ENCODE measurements at places on chromosomes 4 and X. TPM values are rescaled to one million over a fixed set of nuclear protein-coding genes. Genes with fewer than 3 reads are reported as not detected.

Gene TMEM47
- not detected for total RNA-seq

Gene SHROOM3
- total RNA-seq = not detected

Gene CENPVL1
- not detected for total RNA-seq

Gene NXF2
- not detected for total RNA-seq

Gene GAGE1
- not detected for total RNA-seq

- H3K36me3 ChIP-seq = no peaks in the 10 kb centered on the region
- no peak for DNase-seq
- H3K4me1 ChIP-seq = no peaks in the 10 kb centered on the region
Measured at GRCh38 chr4:176883108-176883550, 90.4 kb upstream of the VEGFC start.

DNA sequence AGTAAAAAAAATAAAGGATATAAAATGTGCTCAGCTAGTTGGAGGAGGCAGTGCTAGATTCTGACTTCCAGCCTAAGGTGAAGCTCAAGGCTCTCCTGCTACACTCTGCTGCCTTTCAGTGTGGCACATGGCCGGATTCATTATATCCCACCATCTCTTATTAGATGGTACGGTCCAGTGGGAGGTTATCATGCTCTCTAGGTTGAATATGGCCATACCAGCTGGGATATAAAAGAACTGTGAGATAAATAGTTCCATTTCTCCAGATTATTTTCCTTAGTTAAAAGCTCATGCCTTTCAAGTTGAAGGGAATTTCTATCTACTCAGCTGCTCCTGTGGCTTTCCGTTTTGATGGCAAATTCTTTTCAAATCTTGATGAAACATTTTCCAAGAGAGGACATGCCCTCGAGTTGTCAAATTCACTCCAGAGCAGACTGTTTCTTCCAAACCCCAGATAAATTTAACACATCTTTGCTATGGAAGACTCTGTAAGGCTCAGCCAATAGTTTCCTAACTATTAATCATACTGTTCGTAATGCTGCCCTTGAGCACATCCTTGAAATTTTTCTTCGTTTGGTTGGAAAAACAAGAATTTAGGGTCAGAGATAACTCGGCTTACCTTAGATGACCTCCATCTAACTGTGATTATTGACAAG, 2.2 kb upstream of the MGARP start:
- H3K4me3 ChIP-seq = no peak overlapping the region
- H3K27ac ChIP-seq = no peak overlapping the region
- H3K4me1 ChIP-seq = peaks cover 17% of the 10 kb centered on the region
- H3K27me3 ChIP-seq = peaks cover 20% of the 10 kb centered on the region
- DNase-seq = no peak

DNA sequence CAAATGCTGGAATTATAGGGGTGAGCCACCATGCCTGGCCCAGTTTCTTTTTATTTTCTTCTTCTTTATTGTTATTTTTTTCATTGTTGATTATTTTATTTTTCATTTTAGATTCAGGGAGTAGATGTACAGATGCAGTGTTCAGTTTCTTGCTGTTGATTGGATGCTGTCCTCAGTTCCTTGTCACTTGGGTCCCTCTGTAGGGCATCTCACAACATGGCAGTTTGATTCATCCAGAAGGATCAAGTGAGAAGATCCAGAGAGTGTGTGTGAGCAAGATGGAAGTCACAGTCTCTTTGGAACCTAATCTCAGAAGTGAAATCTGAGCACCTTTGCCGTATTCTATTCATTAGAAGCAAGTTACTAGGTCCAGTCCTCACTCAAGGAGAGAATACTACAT, 20.9 kb downstream of the HMGB3 start:
- no peak for DNase-seq
- no peaks in the 10 kb centered on the region for H3K4me1 ChIP-seq
- no peak overlapping the region for H3K4me3 ChIP-seq
- H3K27ac ChIP-seq = no peak overlapping the region
- H3K36me3 ChIP-seq = no peaks in the 10 kb centered on the region

DNA sequence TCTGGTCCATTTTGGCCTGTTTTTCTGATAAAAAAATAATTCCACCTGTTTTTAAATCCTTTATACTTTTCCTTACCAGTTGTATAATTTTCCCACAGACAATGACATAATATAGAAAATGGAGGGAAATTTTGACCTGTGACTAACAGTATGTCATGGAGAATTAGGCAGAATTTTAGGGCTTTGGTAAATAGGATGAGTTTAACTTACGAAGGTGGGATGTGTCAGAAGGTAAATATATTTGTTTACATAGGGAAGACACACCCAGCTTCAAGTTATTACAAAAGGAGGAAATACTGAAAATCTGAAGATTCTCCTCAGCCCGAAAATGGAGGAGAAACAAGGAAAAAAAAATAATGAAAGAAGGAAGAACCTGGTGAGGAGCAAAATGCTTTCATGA, 64.6 kb upstream of the PPP3CA start:
- no peak overlapping the region for H3K27ac ChIP-seq
- peaks cover 6% of the 10 kb centered on the region for H3K4me1 ChIP-seq
- no peak overlapping the region for H3K4me3 ChIP-seq
- no peak for DNase-seq
- no peaks in the 10 kb centered on the region for H3K27me3 ChIP-seq

DNA sequence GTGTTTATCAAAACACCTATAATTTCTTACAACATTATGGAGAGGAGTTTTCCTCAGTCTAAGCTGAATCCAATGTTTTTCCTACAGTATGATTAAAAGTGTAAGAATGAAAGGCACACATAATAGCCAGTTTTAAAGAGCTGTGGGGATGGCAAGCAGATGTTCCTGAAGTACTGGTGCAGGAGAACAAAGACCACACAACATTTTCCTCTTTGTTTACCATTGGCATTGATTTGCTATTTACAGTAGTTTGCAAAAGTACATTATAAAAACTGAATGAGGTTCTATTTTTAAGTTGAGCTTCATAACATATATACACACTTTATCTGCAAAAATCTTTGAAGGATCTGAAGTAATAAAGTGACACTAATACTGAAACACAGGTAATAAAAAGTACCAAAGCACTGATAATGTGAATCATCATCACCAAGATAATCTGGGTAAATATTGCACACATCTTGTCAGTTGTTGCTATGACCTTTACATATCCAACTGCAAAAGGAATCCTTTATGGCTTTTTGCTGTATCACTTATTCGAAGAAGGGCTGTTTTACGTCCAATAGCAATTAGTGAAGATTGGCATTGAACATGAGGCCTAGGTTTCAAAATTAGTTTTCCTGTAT, 22.5 kb downstream of the TCEAL1 start:
- no peaks in the 10 kb centered on the region for H3K4me1 ChIP-seq
- no peaks in the 10 kb centered on the region for H3K27me3 ChIP-seq
- no peak overlapping the region for H3K27ac ChIP-seq
- H3K4me3 ChIP-seq = no peak overlapping the region

GRCh38 chrX:97211070-97211469, 327.4 kb downstream of the RPA4 start:
- H3K4me3 ChIP-seq = no peak overlapping the region
- DNase-seq = no peak
- no peaks in the 10 kb centered on the region for H3K4me1 ChIP-seq
- no peaks in the 10 kb centered on the region for H3K36me3 ChIP-seq

DNA sequence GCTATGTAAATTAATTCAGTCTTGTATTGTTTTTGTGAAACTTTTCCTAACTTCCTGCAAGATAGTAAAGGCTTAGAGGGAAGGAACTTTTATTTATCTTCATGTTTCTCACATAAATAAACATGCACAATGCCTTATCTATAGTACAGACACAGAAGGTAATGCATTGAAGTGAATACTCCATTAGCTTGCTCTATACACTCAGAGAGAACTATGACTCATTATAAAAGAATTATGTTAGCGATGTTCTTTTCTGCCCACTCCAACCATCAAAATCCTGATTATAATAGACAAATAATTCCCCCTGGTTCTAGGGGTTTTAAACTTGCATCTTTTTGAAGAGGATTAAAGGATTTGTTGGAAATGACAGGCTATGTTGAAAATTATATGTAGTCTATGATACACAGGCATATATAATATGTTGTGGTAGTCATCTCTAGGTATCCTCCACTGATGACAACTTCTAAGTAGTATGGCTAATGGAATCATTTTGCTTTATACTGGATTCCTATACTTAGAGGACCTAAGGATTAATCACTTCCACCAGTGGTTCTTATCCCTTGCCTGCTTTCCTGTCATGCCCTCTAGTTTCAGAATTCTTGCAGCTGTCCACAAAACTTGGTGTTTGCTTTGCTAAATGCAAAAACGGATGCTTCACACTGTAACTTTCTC, 115.7 kb downstream of the NDST4 start:
- H3K27me3 ChIP-seq = no peaks in the 10 kb centered on the region
- H3K36me3 ChIP-seq = no peaks in the 10 kb centered on the region
- no peak overlapping the region for H3K4me3 ChIP-seq
- no peak for DNase-seq

DNA sequence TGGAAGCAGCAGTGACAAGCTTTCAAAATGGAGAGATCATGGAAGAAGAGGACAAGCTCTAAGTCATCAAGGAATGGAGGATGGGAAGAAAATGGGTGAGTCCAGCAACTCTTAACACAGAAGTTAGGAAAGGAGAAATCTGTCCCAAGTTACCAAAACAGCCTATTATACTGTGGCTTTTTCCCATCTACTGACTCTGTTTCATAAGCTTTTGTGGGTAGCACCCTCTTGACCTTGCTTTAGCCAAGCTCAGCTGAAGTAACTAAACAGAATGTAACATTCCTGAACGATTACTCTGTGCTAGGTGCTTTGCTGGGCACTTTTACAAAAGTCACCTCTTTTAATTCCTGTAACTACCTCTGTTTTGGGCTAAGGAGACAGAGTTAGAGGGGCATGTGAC, 54.9 kb downstream of the MAP7D2 start:
- no peaks in the 10 kb centered on the region for H3K4me1 ChIP-seq
- H3K36me3 ChIP-seq = no peaks in the 10 kb centered on the region
- H3K27me3 ChIP-seq = no peaks in the 10 kb centered on the region

- no peaks in the 10 kb centered on the region for H3K27me3 ChIP-seq
- no peaks in the 10 kb centered on the region for H3K4me1 ChIP-seq
- no peak for DNase-seq
- no peak overlapping the region for H3K4me3 ChIP-seq
- H3K27ac ChIP-seq = no peak overlapping the region
- H3K36me3 ChIP-seq = no peaks in the 10 kb centered on the region
Measured at GRCh38 chr4:184896868-184897715, 71.3 kb upstream of the ACSL1 start.

DNA sequence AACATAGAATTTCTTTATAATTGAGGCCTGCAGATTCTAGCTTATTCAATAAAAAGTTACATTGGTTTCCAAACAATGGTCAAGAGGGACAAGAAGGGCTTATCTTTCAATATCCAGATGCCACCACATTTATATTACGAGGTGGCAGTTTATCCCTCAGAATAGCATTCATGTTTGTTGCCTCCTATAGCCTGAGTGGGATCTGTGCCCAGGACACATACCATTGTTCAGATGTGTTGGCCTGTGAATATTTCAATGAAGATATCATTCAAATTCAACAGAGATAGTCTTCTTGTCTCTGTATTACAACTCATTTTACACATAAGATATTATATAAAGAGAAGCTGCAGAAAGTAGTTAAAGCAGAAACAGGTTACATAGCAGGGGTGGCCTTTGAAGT, 20.5 kb downstream of the GLRB start:
- no peaks in the 10 kb centered on the region for H3K27me3 ChIP-seq
- DNase-seq = no peak
- no peaks in the 10 kb centered on the region for H3K4me1 ChIP-seq
- H3K27ac ChIP-seq = no peak overlapping the region
- H3K36me3 ChIP-seq = no peaks in the 10 kb centered on the region

GRCh38 chr4:38905652-38906385, 38.2 kb downstream of the FAM114A1 start:
- DNase-seq = no peak
- H3K27ac ChIP-seq = no peak overlapping the region
- no peak overlapping the region for H3K4me3 ChIP-seq
- H3K27me3 ChIP-seq = no peaks in the 10 kb centered on the region

DNA sequence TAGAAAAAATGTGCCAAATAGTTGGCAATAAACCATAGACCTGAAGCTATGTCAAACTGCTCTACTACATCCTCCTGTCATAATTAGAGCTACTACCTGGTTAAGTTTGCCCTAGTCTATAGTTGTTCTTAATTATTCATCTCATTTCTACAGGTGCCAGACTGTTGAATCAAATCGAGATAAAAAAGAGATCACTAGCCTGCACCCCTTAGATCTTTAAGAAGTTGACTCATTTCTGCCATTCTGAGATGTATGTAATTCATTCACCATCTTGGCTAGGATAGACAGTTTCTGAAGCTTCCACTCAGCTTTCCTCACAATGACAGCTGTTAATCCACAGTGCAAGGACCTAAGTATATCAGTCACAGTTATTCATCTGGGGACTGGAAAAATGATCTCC, 452.1 kb upstream of the BOD1L1 start:
- H3K27ac ChIP-seq = no peak overlapping the region
- H3K4me3 ChIP-seq = no peak overlapping the region
- no peak for DNase-seq
- no peaks in the 10 kb centered on the region for H3K27me3 ChIP-seq
- H3K4me1 ChIP-seq = no peaks in the 10 kb centered on the region

Measured in CD4-positive, alpha-beta memory T cell (primary cell).